ENCODE measurements at places on chromosomes 5 and 9.

DNA sequence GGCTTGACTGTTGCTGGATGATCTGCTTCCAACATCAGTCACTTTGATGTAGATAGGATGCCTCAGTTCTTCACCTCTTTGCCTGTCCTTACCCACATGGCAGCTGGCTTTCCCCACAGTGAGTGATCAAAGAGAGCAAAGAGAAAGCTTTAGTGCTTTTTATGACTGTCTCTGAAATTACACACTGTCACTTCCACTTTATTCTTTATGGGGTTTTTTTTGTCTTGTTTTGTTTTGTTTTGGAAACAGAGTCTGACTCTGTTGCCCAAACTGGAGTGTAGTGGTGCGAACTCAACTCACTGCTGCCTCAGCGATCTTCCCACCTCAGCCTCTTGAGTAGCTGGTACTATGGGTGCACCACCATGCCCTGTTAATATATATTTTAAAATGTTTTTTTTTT is 32.4 kb upstream of the C5orf24 start:
- no peak for DNase-seq

GRCh38 chr9:104984948-104985347 is 57.0 kb upstream of the ABCA1 start:
- no peak for DNase-seq

- DNase-seq, result no peak
These were observed 125.4 kb downstream of the C5orf15 start for GRCh38 chr5:133842846-133843611.

- no peak for DNase-seq
These were observed 24.2 kb downstream of the NMRK1 start for GRCh38 chr9:75063556-75064305.

DNA sequence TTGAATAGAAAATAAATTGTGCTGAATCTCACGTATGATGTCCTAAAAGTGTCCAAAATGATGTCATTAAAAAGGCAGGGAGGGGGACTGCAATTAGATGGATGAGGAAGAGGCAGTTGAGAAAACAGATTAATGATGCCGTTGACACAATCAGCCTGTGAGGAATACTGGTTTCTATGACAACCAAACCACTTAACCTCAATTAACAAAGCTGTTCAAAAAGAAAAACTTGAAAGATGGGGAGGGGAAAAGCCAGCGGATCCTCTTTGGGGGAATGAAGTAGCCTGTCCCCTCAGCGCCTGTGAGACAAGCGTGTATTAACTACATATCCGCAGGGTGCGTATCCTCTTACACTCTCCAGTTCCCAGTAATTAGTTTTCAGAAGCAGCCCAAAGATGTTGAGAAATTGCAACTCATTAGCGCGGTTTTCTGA is 160.7 kb downstream of the TTC39B start:
- DNase-seq, result no peak

GRCh38 chr5:172777881-172778814 is 7.2 kb upstream of the DUSP1 start:
- no peak for DNase-seq

- DNase-seq, result no peak
These were observed 90.9 kb upstream of the MINAR2 start for GRCh38 chr5:129656952-129657351.

GRCh38 chr5:100131161-100131560 is 404.0 kb upstream of the FAM174A start:
- DNase-seq, result no peak

- DNase-seq, result no peak
These were observed 104.2 kb downstream of the MEF2C start for GRCh38 chr5:88778736-88779135.

GRCh38 chr5:40838086-40838485 is 3.1 kb upstream of the RPL37 start:
- DNase-seq, result no peak

DNA sequence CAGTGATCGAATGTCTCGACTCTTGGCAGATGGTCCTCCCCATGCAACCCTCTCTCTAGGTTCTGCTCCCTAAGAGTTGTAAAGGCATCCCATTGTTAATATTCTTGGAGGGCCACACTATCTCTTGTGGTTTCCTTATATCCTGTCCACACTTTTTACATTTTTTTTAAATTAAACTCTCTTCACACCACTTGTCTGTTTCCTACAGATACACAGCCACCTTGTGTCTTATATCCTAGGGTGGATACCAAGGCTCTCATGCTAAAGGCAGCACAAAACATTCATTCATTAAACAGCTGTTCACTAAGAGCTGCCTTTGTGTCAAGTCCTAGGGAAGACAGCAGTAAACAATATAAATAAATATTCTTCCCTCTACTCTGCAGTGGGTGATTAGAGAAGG is 60.5 kb upstream of the SHISAL2B start:
- no peak for DNase-seq

GRCh38 chr9:94017939-94018531 is 62.9 kb upstream of the BARX1 start:
- no peak for DNase-seq

GRCh38 chr9:110047955-110048402 is 160.0 kb downstream of the C9orf152 start:
- no peak for DNase-seq

GRCh38 chr5:151173711-151174611 is 16.4 kb upstream of the ANXA6 start:
- DNase-seq, result no peak

GRCh38 chr5:138469540-138470321 is 4.5 kb downstream of the EGR1 start:
- no peak for DNase-seq

- no peak for DNase-seq
These were observed 32.9 kb downstream of the SEMA4D start for GRCh38 chr9:89465001-89465451.

- no peak for DNase-seq
These were observed 12.1 kb downstream of the NR4A3 start for GRCh38 chr9:99833735-99834134.

GRCh38 chr9:117682955-117683710 is 21.1 kb upstream of the TLR4 start:
- DNase-seq, result no peak

DNA sequence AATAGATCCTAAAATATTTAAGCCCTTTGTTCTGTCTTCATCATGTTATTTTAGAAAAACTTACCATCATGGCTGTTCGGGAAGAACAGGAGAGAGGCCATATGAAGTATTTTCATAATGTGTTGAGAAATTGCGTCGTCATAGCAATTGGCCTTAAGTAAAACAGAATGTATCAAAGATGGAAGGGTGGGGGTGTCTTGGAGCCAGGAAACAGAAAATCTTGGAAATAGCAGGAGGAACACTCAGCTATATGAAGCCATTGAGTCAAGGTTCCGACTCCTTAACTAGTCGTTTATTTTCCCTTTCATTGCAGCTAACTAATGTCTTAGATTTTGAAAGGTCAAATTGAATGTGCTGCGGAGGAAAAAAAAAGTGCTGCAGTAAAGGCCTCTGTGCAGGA is 1.3 kb downstream of the SPTAN1 start:
- DNase-seq, result no peak

GRCh38 chr5:150278916-150279315 is 10.7 kb downstream of the CAMK2A start:
- no peak for DNase-seq

GRCh38 chr5:145683431-145683830 is 151.7 kb downstream of the PRELID2 start:
- DNase-seq, result no peak

- DNase-seq, result no peak
These were observed 3.6 kb upstream of the RAPGEF1 start for GRCh38 chr9:131743501-131743900.

- no peak for DNase-seq
These were observed 44.5 kb upstream of the ORM1 start for GRCh38 chr9:114278356-114278755.

- DNase-seq, result no peak
These were observed 78.3 kb downstream of the PARP8 start for GRCh38 chr5:50744776-50745175.

GRCh38 chr5:124824637-124825158 is 78.3 kb upstream of the ZNF608 start:
- no peak for DNase-seq

DNA sequence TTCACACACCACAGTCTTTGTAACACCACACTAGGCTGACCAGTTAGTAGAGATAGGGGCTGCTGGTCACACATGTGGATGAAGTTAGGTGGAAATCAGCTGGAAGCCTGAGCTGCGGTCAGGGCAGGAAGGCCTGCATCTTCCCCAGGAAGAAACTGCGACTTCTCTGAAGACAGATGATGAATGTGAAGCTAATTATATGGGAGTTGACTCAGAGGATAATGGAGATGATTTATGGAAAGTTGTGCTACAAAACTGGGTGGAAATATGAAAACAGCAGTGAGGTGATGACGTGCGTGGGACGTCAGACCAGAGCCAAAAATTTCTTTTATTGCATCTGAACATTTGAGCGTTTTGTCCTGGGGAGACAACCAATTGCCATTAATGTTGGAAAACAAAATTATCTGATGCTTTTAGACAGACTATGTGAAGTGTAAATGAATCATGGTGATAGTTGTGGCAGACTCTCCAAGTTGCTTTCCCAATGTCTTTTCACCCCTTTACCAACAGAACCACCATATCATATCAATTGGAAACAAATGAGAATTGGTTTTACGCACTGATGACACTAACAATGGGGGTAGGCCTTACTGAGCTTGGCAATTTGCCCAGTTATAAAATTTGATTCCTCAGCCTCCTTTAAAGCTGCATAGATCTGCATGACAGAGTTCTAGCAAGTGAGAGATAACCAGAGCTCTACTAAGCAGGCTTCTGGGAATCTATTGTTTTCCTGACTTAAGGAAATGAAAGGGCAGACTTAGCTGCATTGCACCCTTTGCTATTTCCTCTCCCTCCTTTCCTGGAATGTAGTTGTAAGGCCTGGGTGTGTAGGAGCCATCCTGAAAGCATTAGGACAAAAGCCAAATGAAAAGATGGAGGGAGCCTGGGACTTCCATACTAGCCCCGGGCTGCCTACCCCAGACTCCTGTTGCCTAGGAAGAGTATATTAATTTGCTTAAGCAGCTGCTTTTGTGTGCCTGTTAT is 84.0 kb downstream of the RAB3C start:
- no peak for DNase-seq

GRCh38 chr5:154743812-154744211 is 11.4 kb upstream of the LARP1 start:
- no peak for DNase-seq

DNA sequence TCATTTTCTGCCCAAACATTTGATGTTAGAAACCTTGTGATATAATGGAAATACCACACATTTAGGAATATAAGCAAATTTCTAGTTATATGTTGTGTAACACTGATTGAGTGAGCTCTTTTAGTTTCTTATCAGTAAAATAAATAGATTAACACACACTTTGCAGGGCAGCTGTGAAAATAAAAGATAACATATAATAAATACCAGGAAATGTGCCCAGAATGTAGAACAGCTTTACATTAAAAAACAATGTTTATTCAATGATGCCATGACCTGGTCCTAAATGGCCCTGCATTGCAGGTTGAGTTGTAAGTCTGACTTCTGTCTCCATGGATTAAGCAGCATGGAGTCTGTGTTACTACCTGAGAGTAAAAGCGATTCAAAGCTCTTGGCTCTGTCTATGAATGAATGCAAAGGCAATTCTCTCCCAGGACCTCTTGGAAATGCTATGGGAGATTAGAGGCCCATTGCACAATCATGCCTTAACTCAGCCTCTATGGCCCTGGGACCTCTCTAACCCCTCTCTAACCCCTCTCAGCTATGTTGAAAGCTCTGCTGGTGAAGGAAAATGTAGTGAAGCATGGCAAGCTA is 296.0 kb upstream of the ACTBL2 start:
- DNase-seq, result no peak

- DNase-seq, result no peak
These were observed 1671.2 kb upstream of the ACO1 start for GRCh38 chr9:30713243-30713642.

- DNase-seq, result no peak
These were observed 34.6 kb upstream of the CCL21 start for GRCh38 chr9:34744295-34745221.

- DNase-seq, result no peak
These were observed 22.5 kb downstream of the PSAT1 start for GRCh38 chr9:78319197-78320029.

- DNase-seq, result no peak
These were observed 168.4 kb upstream of the MAP1B start for GRCh38 chr5:71938895-71939294.

GRCh38 chr5:6791031-6791430 is 77.8 kb downstream of the TENT4A start:
- DNase-seq, result no peak

DNA sequence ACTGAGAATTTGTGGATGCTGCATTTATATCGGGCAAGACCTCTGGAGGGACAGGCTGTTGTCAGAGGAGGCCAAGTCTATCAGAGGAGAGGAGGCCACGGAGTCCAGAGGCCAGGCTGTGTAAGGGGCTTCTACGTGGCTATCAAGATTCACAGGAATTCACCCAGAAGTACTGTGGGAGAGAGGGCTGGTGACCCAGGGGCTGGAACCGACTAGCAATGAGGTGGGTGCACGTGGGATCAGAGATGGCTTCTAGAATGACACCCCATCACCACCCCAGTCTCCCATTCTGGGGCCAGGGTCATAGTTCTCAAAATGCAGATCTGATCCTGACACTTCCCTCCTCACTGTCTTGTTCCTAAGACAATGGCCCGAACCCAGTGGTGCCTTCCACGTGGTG is 61.2 kb upstream of the PHYKPL start:
- DNase-seq, result no peak

- DNase-seq, result no peak
These were observed 956 bp downstream of the MBLAC2 start for GRCh38 chr5:90473396-90474234.

GRCh38 chr9:133591116-133591910 is 17.9 kb downstream of the FAM163B start:
- no peak for DNase-seq

GRCh38 chr9:127794001-127794791 is 8.4 kb downstream of the CDK9 start:
- DNase-seq, result no peak

DNA sequence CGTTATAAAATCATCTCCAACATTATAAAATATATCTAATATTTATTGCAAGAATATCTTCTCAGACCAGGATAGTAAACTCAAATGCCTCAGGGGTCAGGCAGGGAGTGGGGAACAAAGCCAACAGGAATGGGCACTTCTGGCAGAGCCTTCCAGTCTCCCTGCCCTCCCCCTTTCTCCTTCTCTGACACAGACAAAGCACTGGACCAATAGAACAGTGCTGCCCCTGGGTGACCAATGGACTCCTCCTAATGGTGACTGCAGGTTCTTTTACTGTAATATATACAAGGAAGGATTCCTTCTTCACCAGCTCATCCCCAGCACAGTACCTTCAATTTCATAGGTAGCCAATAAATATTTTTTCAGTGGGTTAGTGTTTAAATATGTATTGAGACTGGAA is 31.1 kb upstream of the MAMDC2 start:
- no peak for DNase-seq
